ENCODE measurements at places on chromosomes 16 and 17.

DNA sequence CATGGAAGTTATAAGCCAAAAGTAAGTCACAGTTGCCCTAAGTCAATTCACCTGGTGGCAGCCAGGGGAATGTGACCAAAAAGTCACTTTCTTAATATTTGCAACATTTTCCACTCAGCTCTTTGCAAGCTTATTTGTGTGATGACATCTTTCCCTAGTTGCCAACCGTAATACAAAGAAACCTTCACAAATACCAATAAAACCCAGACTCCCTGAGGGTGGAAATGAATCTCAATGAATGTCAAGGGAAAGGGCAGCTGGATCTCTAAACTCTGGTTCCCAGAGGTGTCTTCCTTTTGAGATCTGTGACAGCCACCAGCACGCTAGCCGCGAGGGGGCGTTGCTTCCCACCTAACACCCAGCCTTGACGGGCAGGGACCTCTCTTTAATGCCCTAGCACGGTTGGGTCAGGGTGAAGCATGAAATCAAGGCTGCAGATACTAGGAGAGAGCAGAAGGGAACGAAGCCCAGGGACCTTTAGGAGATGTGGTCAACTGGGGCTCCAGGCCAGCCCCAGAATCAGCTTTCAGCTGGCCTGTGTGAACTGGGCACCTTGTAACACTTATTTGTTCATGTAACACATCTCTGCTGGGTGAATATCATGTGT is 82.2 kb downstream of the CMC2 start:
- DNase-seq, result no peak

DNA sequence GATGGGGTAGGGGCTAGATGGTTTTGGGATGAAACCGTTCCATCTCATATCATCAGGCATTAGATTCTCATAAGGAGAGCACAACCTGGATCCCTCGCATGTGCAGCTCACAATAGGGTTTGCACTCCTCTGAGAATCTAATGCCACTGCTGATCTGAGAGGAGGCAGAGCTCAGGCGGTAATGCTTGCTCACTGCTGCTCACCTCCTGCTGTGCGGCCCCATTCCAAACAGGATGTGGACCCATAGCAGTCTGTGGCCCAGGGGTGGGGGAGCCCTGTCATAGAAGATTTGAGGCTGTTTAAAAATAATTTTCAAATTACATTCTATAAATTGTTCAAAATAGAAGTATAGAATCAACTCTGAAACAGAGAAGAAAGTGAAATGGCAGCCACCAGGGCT is 50.8 kb downstream of the PHKB start:
- DNase-seq, result no peak

DNA sequence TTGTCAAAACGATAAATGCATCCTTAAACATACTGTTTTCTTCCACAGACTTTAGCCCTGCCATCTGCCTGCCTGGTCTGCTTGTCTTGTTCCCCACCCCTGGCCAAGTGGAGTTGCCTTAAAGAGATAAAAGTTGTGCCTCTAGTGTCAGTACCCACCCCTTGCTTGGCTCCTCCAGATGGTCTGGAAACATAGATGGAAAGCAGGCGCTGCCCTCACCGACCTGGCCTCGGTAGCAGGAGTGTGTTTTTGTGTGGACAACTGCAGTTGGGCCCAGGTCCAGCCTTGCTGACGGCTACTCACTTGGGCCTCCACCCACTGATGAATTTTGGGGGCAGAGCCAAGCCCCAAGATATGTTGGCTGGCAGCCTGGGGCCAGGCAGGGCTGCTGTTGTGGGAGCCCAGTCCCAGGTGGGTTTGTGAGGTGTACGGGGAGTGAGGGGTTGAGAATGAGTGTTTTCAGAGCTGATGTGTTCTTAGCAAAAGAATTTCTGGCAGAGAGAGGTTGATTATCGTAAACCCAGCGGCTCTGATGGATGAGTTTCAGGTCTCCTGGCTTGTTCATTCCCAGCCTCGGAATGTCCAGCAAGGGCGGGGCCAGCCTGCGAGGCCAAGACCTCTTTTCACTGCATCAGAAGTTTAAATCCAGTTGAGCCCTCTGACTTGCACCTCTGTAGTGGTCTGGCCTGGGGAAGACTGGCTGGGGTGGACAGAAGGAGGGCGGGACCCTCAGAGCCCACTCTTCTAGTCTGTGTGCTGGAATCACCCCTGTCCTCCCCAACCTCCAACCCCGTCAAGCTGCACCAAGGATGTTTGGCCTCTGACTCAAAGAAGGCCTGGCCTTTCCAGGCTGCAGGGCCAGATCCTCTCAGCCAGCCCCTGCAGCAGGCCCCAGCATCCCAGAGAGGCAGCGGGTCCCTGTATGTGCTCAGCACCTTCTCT is 179.7 kb downstream of the RAB11FIP4 start:
- no peak for DNase-seq

DNA sequence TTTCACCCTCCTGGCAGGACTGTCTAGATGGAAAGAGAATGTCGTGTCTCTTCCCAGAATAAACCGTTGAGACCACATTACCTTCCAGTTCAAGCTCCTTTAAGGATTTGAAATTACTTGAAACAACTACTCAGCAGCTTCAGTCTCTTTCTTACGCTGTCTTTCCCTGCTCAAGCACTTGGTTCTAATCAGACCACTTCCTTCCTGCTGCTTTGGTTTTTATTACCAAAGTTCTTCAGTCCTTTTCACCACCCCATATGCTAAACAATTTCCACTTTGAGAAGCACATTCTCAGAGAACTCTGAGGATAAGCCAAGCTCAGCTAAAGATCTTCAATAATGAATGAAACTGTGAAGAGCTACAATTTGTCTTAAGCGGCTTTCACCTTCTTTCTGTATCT is 105.4 kb downstream of the STX8 start:
- no peak for DNase-seq

GRCh38 chr17:82947051-82947991 is 107.5 kb upstream of the ZNF750 start:
- DNase-seq, result no peak

GRCh38 chr17:34252095-34252443 is 3.0 kb upstream of the CCL2 start:
- no peak for DNase-seq

- DNase-seq, result no peak
Measured at GRCh38 chr16:1429631-1430030, 1.2 kb upstream of the PERCC1 start.

DNA sequence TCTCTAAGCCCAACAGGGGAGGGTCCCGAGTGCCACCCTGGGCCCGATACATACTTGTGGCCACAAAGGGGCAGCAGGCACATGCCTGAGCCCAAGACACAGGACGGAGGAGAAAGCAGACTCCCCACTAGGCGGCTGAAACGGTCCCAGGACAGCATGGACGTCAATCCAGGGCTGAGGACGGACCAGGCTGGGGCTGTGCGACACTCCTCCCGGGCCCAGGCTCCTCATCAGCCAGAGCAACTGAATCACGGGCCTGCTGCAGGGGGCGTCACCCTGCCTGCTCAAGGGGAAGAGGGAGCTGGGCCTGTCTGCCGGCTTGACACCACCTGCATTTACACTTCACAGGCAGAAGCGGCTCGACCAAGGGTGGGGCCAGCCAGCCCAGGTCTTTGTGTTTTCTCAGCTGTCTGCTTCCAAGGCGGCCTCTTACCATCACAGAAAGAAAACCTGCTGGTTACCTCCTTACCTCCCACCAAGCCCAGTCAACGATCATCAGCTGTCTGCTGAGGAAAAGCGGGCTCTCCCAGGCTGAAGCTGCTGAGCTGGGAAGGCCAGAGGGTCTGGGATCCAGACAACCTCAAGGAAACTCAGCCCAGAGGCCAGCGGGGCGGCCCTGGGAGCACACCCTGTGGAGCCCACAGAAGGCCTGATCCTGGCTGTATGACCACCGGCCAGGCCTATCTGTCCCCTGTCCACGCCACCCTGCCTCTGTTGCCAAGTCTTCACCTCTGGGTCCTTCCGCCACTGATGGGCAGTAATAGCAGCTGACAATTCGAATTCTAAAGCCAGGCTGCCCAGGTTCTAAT is 26.4 kb downstream of the KIFC3 start:
- DNase-seq, result no peak

GRCh38 chr16:18932243-18932987 is 6.2 kb upstream of the SMG1 start:
- DNase-seq, result no peak

- DNase-seq, result no peak
Measured at GRCh38 chr17:46876926-46877325, 25.5 kb downstream of the WNT9B start.

- DNase-seq, result no peak
Measured at GRCh38 chr16:70324998-70325747, 21.5 kb upstream of the DDX19A start.

GRCh38 chr16:84519855-84520254 is 15.4 kb upstream of the MEAK7 start:
- no peak for DNase-seq

GRCh38 chr17:64778240-64779097 is 116.4 kb upstream of the SMURF2 start:
- DNase-seq, result no peak

- no peak for DNase-seq
Measured at GRCh38 chr16:12437761-12438440, 365.8 kb downstream of the CPPED1 start.

DNA sequence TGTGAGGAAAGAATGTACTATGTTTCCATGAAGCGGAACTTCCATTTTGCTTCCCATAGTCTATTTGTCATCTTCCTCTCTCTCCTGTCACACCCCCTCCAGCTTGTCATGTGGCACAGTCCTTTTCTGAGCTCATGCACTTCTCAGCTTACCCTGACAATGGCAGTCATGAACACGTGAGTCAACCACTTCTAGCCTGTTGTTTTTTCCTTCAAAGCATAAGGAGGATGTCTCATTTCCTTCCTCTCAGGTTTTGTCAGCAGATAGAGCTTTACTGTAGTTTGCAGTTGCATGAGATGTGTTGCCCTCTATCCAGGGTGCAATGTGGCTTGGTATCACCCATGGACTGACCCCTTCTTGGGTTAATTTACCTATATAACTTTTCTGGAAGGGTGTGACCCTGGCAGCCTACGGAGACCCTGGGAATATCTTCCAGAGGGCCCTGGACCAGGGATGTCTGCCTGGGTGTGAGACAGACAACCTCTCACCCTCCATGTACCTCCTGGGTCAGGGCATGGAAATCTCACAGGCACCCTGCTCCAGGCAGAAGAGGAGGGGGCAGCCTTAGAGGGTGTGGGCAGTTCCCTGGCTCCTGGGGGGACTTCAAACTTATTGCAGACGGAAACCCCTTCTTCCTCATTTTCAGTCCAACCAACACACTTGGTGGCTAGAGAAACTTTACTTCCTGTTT is 4.0 kb upstream of the ZNF267 start:
- DNase-seq, result no peak

- DNase-seq, result peak; percentile 30
Measured at GRCh38 chr17:81253358-81254131, 14.4 kb downstream of the NDUFAF8 start.

- DNase-seq, result no peak
Measured at GRCh38 chr16:1909561-1910231, 8.5 kb downstream of the HS3ST6 start.

GRCh38 chr17:11986179-11986941 is 10.9 kb downstream of the ZNF18 start:
- DNase-seq, result no peak

Measured in stimulated activated CD8-positive, alpha-beta memory T cell treated with anti-CD3 and anti-CD28 coated beads, Interleukin-4, amount 100 ng/mL, for 4 hours (primary cell).